Fibroblast of lung (primary cell): ENCODE measurements at places on chromosomes 3 and 15. TPM values are rescaled to one million over a fixed set of nuclear protein-coding genes. Genes with fewer than 3 reads are reported as not detected.

DNA sequence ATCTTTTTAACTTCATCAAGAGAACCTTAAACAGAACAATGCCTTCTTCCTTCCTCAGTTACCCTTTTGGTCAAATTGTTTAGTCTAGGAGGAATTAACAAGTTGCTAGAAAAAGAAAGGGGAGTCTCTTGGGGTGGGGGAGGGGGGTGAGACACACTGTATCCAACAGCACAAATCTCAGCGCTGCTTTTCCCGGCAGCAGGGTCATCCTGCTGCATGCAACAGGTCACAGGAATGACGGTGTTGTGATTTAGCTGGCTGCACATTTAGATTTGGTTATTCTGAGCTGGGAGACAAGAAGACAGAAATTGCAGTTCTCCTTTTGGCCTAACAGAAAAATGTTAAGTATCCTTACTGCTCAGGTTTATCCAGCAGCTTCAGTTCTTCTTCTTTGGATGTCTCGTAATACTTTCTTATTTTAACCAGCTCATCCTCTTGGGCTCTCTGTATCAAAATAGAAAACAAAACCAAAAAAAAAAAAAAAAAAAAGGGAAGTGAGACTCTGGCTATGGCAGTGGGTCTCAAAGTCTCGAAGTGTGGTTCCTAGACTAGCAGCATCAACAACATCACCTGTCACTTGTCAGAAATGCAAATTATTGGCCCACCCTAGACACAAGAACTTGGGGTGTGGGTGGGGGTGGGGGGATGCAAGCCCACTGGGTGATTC is 190.5 kb downstream of the GREM1 start:
- peak; percentile 86 for DNase-seq

- DNase-seq = peak; percentile 79
Measured at GRCh38 chr15:68418611-68419161, 13.3 kb downstream of the ITGA11 start.

- no peak for DNase-seq
Measured at GRCh38 chr15:87549296-87549695, 707.2 kb downstream of the NTRK3 start.

ACOX2 gene
- 14.6 and 19.0 TPM in 2 replicates for polyA plus RNA-seq

LRRC2 gene
- polyA plus RNA-seq = 0.27 and 6.0 TPM in 2 replicates

DNA sequence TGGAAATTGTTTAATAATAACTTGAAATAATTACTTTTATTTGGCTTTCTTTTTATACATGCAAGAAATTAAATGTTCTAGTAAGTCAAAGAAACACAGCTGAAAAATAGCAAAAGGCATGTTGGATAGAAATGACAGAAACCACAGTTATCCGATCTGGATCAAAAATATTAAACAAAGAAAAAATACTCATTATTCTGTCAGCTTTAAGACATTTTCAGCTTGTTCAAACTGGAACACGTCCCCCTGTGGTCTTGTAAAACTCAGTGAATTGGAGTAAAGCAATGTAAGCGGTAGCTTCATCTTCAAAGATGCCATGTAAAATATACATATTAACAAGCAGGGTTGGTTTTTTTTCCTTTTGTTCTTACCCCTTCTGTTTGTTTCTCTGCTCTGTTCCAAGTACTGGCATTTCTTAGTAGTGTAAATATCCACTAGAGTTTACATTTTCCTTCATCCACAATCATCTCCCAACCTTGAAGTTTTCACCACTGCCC is 223.4 kb downstream of the IGSF11 start:
- no peak for DNase-seq

CFAP91 gene
- polyA plus RNA-seq = 0.02 and 0.10 TPM in 2 replicates

DNA sequence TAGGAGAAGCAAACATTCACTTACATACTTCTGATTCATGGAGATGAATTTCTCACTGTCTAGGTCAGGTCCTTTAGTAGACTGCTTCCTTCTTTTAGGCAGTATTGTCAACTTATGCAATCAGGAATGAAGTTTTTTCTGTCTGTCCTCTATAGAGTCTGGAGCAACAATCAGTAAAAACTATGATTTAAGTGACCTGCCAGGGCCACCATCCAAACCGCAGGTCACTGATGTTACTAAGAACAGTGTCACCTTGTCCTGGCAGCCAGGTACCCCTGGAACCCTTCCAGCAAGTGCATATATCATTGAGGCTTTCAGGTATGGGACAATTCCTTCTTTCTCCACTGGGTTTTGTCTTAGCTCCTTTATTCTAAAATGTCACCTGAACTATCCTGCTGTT is 523.1 kb downstream of the ROBO2 start:
- no peak for DNase-seq

YEATS2 gene
- polyA plus RNA-seq = 19.5 and 25.0 TPM in 2 replicates

GRCh38 chr3:46844881-46845312 is 18.3 kb downstream of the MYL3 start:
- peak; percentile 7 for DNase-seq

MUC20 gene
- polyA plus RNA-seq = 0.16 and 0.54 TPM in 2 replicates

GRCh38 chr15:29029651-29030195 is 143.9 kb downstream of the APBA2 start:
- DNase-seq = no peak

DNA sequence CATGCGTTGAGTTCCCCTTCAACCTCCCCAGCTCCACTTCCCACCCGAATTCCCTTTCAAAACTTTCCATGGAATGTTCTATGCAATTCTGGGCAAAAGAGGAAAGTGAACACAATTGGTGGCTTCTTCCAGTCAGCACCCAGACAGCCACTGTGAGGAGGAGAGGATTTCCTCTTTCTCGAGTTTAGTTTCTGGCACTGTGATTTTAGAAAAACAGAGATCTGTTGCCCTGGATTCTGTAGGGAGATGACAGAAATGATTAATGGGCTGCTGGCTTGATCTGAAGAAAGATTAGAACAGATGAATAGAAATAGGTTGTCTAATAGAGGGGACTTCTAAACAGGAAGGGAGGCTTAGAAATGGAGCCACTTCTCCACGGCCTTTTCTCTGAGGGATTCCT is 172.0 kb downstream of the MCTP2 start:
- no peak for DNase-seq

DNA sequence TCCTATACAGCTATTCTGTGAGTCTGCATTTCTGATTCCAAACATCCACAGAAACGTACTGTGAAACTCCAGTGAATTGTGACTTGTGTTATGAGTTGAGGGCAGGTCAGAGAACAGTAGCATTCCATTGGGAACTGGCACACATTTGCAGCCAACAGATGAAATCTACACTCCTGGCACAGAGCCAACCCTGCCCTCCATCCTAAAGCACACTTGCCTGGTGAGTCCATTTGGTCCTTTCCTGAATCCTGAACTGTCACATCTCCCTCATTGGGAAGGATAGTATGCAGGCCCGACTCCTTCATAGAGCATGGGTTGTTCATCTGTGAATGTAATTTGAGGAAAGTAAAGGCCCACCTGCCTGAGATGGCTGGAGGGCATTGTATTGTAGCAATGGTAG is 314.3 kb upstream of the RASGRP1 start:
- no peak for DNase-seq

GRCh38 chr15:99365242-99365641 is 114.0 kb downstream of the LRRC28 start:
- DNase-seq = no peak
